A549 treated with Mapracorat at 1 μM for 4 hours (cell line): ENCODE measurements at places on chromosomes 6 and 20. TPM values are rescaled to one million over a fixed set of nuclear protein-coding genes. Genes with fewer than 3 reads are reported as not detected.

The ZNF831 gene
- not detected in 5 replicates for total RNA-seq

The TSHZ2 gene
- not detected in 5 replicates for total RNA-seq

The E2F1 gene
- 21.9 to 30.7 TPM (median 30.2 TPM) in 5 replicates for total RNA-seq

The PGC gene
- not detected in 5 replicates for total RNA-seq

The ACTL10 gene
- total RNA-seq: 0.06 TPM in 1 of 5 replicates, not detected in the others

The DYNLT2 gene
- 0.44 to 0.81 TPM (median 0.53 TPM) in 5 replicates for total RNA-seq

The MBOAT1 gene
- total RNA-seq: 2.2 to 2.7 TPM (median 2.4 TPM) in 5 replicates

The SCGN gene
- total RNA-seq: 0.12 to 0.37 TPM (median 0.31 TPM) in 4 of 5 replicates, not detected in the other

The GPX5 gene
- total RNA-seq: not detected in 5 replicates

The EEF1A1 gene
- 7,381 to 8,542 TPM (median 7,612 TPM) in 5 replicates for total RNA-seq

The GSTA2 gene
- not detected in 5 replicates for total RNA-seq

The CBLN4 gene
- not detected in 5 replicates for total RNA-seq

The PPP1R3G gene
- 1.5 to 2.4 TPM (median 2.0 TPM) in 5 replicates for total RNA-seq

The HS3ST5 gene
- total RNA-seq: not detected in 5 replicates
